ENCODE measurements at places on chromosomes 3 and 15. TPM values are rescaled to one million over a fixed set of nuclear protein-coding genes. Genes with fewer than 3 reads are reported as not detected.

DNA sequence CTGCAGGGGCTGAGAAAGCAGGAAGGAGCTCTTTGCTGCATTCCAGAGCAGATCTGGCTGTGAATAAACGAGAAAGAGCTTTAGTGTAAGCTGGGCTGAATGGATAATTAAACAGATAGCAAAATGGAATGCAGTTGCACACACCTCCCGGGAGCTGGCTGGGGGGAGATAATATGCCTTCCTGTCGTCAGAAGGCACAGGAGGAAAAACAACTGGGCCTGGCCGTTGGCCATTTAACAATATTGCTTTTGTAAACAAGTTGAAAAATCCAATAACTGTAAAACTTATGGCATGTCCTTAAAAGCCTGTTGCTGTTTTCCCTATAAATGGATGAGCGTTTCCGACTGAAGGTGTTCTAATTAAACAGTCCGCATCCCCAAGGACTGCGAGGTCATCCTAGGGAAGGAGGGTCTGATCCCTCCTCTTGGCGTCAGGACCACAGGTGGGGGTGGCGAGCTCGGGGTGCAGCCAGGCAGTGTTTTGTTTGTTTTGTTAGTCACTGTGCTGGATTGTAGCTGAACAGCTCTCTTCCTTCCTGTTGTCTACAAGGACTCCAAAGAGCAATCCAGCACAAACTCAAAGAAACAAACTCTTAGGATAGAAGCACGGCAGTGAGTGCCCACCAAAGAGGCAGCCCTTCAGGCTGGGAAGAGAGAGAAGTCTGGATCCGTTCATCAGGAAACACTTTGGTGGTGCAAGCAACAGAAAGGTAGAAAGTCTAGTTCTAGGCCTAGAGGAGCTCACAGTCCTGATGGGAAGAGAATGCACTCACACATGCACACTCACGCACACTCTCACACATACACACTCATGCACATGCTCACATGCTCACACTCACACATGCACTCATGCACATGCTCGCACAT lies 133.4 kb upstream of the SMAD3 start:
- DNase-seq: no peak
- H3K4me1 ChIP-seq: peaks cover 41% of the 10 kb centered on the region
- no peaks in the 10 kb centered on the region for H3K36me3 ChIP-seq
- peak overlapping the region; percentile 57 for H3K27ac ChIP-seq

DNA sequence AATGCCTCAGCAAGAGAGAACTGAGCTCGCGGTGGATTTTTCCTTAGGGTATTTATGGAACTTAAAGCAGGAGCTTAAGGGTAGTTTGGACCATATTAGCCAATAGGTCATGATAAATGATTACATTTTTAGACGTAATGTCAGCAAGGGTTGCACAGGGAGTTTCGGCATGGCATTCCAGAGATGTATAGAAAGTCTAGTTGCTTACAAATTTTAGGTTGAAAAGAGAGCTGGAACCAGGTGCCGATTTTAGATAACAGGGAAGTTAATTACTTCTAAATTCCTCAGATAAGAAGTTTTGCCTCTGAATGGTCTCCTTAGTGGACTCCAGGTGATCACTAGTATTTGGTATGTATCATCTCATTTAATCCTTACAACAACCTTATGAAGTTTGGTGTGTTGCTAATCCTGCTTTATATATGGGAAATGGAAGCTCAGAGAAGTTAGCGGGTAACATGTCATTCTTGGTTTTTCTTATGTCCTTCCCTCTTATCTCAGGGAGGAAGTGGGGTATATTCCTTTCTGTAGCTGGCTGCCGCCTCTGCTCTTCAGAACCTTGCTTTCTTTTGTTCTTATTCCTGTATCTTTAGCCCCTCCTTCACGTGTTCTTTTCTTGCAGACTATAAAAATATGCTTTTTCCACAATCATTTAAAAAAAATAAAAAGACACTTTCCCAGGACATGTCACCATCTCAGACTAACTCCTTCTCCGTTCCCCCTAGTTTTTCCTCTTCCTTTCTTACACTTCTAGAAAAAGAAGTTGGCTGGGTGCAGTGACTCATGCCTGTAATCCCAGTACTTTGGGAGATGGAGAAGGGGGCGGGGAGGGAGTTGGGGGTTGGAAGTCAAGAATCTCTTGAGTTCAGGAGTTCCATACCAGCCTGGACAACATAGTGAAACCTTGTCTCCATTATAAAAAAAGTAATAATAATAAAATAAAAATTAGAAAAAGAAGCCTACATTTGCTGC lies 25.7 kb downstream of the IQGAP1 start:
- no peak for DNase-seq
- peak overlapping the region; percentile 3 for H3K4me3 ChIP-seq
- H3K27ac ChIP-seq: no peak overlapping the region
- peaks cover 22% of the 10 kb centered on the region for H3K4me1 ChIP-seq
- H3K27me3 ChIP-seq: no peaks in the 10 kb centered on the region
- no peaks in the 10 kb centered on the region for H3K36me3 ChIP-seq

GRCh38 chr3:16322189-16322588 lies 57.2 kb downstream of the OXNAD1 start:
- peaks cover 96% of the 10 kb centered on the region for H3K36me3 ChIP-seq
- H3K4me1 ChIP-seq: no peaks in the 10 kb centered on the region
- H3K4me3 ChIP-seq: no peak overlapping the region
- no peaks in the 10 kb centered on the region for H3K27me3 ChIP-seq
- no peak overlapping the region for H3K27ac ChIP-seq

- H3K27me3 ChIP-seq: no peaks in the 10 kb centered on the region
- DNase-seq: no peak
- no peaks in the 10 kb centered on the region for H3K4me1 ChIP-seq
- H3K4me3 ChIP-seq: no peak overlapping the region
- H3K27ac ChIP-seq: no peak overlapping the region
Measured at GRCh38 chr3:54237109-54237508, 114.8 kb downstream of the CACNA2D3 start.

DNA sequence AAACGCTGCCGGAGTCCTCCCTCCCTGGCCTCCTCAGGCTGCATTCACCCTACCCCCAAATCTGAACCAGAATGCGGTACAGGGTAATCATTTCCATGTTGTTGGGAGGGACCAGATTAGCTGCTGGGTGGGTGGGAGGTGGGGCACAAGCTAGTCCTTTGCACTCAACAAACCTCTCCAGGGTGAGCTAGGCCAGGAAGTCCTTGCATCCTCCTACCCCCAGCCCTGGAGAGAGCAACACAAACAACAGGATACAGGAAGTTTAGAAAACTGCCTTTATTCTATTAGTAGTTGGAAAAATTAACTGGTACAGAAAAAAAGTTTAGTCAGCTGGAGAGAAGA lies 702 bp upstream of the GPX1 start:
- H3K27me3 ChIP-seq: no peaks in the 10 kb centered on the region
- peak overlapping the region; percentile 91 for H3K27ac ChIP-seq
- H3K36me3 ChIP-seq: peaks cover 38% of the 10 kb centered on the region
- H3K4me3 ChIP-seq: peak overlapping the region; percentile 81
- peaks cover 40% of the 10 kb centered on the region for H3K4me1 ChIP-seq

GRCh38 chr3:14425581-14426304 lies 23.3 kb downstream of the SLC6A6 start:
- no peak overlapping the region for H3K4me3 ChIP-seq
- peak overlapping the region; percentile 70 for H3K27ac ChIP-seq
- no peaks in the 10 kb centered on the region for H3K4me1 ChIP-seq
- H3K36me3 ChIP-seq: peaks cover 30% of the 10 kb centered on the region
- no peak for DNase-seq

Gene ITPKA
- 1.7 TPM for polyA plus RNA-seq
